ENCODE measurements at places on chromosomes 7 and 10.
A peak's percentile ranks its signal among the peaks of the same experiment; 100 is the strongest.

- DNase-seq = peak; percentile 47
These were observed 30.6 kb downstream of the TLX1 start for GRCh38 chr10:101161494-101162299.

DNA sequence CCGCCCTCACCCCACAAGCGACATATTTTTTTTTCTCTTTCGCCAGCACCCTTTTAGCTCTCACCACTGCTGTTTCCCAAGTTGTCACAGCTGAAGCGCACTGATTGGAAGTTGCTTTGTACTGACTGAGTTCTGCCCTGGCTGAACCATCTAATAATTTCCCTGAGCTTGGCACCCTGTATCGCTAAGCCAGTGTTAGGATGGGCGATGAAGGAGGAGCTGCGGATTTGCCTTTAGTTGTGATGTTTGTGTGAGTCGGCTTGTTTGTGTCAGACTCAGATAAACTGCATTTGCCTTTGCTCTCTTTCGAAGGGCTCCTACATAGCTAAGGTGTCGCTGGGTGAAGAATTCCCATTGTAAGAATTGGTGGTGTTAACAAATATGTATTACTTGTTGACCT lies 1.3 kb upstream of the ATXN7L1 start:
- no peak for DNase-seq

DNA sequence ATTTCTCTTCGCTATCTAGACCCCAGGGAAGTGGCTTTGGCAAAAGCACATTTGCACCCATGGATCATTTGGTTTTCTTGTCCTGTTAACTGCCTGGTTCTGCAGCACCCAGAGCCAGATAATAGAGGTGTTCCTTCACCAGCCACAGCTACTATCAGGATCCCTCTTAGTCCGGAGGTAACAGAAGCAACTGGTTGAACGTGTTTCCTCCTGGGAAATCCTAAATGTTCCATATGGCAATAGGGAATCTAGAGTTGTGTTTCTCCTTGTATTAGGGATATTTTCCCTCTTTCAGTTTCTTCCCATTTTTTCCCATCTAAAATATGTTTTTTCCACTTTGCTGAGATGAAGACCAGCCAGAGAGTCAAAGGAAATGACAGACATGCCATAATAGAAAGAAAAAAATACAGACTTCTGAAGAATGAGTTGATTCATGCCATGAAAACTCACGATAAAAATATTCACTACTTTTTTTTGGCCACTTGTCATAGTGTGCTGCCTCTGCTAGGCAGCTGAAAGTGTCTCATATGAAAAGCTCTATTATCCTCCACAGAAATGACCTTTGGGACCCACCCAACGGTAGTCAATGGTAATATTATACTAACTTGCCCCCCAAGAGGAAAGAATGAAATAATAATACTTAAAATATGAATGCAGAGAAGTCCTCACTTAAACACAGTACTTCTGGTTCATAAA lies 472.8 kb downstream of the KCNMA1 start:
- DNase-seq = no peak

- DNase-seq = no peak
These were observed 20.3 kb upstream of the GNA12 start for GRCh38 chr7:2864204-2864985.

DNA sequence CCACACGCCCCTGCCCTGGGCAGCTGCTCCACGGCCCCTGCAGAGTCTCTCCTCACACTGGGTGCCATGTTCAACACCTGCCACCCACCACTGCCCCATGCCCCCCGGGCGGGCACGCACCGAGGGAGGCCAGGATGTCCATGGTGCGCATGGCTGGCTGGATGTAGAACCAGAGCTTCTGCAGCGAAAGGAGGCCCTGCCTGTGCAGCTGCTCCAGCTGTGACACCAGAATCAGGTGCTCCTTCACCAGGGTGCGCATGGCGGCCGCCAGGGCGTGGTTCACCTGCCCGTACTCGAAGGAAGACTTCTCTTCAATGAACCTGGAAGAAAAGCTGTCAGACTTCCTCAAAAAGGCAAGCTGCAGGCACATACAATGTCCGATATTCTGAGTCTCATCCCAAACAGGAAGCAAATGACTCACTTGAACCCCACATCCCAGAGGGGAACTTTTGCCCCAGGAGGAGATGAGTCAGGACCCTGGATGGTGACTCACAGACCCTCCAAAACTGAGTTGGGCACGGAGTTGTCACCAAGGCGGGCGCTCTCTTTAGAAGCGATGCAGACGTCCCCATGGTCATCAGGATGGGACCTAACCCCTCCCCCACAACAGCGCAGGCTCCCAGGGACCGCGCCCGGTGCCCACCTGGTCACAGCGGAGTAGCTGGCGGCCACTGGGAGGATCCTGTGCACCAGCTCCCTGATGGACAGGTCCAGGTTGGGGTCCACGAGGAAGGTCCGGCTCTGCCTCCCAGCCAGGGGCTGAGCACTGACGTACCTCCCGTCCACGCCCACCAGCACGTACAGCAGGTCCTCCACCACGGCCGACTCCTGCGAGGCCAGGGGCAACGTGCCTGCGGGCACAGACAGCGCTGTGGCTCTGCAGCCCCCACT lies 15.5 kb downstream of the TUBGCP2 start:
- DNase-seq = no peak

DNA sequence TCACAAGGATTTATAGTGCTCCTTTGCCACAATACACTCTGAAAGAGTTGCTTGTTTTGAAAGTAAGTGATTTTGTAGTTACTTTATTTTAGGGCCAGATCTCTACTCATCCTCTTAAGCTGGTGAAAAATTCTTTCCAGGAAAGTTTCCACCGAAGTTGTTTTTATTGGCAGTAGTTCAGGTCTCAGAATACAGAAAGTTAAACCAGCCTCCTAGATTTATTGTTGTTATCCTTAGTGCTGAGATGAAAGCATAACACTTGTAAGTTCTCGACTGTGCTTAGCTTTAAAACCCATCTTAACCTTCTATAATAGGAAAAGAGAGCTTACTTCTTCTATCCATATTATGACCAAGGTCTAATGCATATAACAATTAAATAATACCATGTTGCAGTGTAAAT lies 5.5 kb downstream of the AP3M1 start:
- no peak for DNase-seq

DNA sequence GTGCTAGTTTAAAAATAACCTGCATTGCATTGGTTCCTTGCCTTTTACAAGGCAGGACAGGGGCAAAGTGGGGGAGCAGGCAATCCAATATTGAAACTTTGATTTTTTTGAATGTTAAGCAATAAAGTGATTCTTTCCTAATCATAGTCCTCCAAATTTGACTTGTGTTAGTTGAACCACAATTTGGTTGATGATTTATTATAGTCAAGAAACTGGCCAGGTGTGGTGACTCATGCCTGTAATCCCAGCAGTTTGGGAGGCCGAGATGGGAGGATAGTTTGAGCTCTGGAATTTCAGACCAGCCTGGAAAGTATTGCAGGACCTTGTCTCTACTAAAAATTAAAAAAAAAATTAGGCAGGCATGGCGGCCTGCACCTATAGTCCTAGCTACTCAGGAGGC lies 27.9 kb upstream of the ABLIM1 start:
- no peak for DNase-seq

- DNase-seq = no peak
These were observed 212.9 kb downstream of the TCF7L2 start for GRCh38 chr10:113162960-113163359.

GRCh38 chr10:134247-135131 lies 766 bp upstream of the ZMYND11 start:
- DNase-seq = no peak

- no peak for DNase-seq
These were observed 13.4 kb downstream of the IMPDH1 start for GRCh38 chr7:128396357-128396756.

DNA sequence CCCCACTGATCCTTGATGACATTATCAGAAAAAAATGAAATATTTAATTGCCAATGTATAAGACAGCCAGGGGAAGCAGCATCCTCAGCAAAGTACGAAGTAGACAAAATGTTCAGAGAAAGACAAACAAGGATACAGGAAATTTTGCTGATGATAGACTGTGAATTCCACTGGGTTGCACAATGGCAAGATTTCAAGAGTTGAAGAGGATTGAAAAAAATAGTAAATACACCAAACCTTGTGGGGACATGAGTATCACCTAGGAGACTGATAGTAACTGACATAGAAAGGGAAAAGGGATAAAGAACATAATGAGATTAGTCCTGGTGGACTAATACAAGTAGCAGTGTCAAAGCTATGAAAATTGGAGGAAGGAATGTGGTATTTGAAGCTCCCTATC lies 16.5 kb downstream of the CNOT4 start:
- DNase-seq = no peak

- no peak for DNase-seq
These were observed 279.4 kb upstream of the HABP2 start for GRCh38 chr10:113273181-113274163.

DNA sequence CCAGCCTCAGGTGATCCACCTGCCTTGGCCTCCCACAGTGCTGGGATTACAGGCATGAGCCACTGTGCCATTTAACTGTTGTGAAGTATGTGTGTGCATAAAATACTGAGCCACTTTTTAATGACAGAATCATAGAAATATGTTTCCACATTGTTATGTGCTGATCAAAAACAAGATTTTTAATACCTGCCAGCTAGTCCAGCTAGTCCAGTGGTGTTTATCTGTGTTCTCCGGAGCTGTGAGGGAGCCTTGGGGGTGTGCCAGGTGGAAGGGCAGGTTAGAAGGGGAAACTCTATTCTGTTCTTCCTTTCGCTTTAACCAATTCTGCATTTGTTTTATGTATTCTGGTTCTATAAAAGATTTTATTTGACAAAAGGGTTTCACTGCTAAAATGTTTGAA lies 7.0 kb downstream of the FAM221A start:
- no peak for DNase-seq

DNA sequence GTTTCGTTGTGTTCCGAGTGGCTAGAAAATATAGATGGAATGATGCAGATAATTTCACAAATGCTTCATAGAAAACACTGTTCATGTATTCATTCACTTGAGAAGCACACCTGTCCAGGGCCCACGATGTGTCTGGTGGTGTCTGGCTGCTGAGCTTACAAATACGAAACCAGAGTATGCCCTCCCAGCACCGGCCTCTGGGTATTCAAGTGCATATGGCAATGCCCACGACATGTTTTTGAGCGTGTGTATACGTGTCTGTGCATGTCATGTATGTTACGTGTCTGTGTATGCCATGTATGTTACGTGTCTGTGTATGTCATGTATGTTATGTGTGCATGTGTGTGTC lies 37.9 kb downstream of the IL2RA start:
- DNase-seq = no peak

- no peak for DNase-seq
These were observed 54.3 kb upstream of the IGFBP3 start for GRCh38 chr7:45975367-45975766.

GRCh38 chr7:41383596-41383995 lies 319.3 kb downstream of the INHBA start:
- no peak for DNase-seq

DNA sequence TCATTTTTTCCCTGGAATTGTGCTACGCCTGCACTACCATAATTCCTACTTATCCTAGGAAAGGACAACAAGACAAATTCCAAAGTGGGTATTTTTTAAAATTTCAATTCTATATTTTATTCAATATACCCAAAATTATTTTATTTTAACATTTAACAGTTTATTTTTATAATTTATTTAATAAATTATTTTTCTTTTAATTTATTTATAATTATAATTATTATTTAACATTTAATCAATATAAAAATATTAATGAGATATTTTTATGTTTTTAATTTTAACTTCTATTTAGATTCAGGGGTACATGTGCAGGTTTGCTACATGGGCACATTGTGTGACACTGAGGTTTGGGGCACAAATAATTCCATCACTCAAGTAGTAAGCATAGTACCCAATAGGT lies 65.6 kb upstream of the VSTM2A start:
- DNase-seq = no peak

- no peak for DNase-seq
These were observed 39.6 kb downstream of the TET1 start for GRCh38 chr10:68599771-68600040.

- no peak for DNase-seq
These were observed 28.2 kb downstream of the PFKP start for GRCh38 chr10:3095373-3096139.

GRCh38 chr10:34528320-34528719 lies 286.8 kb downstream of the PARD3 start:
- no peak for DNase-seq

GRCh38 chr7:69962186-69963065 lies 364.2 kb downstream of the AUTS2 start:
- DNase-seq = no peak

DNA sequence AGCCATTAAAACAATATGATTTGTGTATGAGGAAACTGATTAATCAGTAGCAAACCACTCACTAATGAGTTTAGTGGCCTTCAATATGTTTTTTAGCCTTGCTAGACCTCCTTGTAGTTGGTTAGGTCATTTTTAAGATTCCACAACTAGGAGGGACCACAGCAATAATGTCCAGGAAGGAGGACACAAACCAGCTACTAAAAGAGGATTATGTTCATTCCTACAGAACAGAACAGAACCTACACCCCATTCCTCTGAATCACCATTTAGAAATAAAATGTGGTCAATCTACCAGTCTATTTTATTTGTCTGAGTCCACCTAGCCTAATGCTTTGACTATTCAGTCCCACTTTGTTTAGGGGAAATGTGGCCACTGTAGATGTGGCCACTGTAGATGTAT lies 226.3 kb downstream of the GLI3 start:
- DNase-seq = no peak

GRCh38 chr10:69801434-69802315 lies at the start of gene COL13A1:
Gene COL13A1 (plus strand): TSS chr10:69801906. CDS start chr10:69802424, 518 bp downstream.
- DNase-seq = no peak

DNA sequence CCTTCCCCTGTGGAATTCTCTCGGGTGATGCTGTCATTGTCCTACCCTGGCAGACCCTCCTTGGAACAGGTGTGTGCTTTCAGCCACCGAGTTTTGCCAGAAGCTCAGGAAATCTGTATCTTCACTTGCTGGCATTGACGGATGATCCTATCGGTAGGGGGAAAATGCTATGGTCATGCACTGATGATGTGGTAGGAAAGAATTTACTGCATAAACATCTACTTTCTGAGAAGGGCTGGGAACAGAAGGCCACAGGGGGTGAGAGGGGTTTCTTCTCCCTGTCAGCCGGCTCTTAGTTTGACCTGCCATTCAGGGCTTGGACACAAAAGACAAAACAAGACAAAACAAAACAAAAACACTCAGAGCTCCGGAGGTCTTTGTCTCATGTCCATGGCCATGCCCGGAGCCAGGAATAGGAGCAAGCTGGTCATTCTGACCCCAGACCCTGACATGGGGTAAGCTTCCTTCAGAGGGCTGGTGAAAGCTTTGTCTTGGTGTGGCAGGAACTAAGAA lies 43.6 kb upstream of the CARD11 start:
- DNase-seq = no peak

DNA sequence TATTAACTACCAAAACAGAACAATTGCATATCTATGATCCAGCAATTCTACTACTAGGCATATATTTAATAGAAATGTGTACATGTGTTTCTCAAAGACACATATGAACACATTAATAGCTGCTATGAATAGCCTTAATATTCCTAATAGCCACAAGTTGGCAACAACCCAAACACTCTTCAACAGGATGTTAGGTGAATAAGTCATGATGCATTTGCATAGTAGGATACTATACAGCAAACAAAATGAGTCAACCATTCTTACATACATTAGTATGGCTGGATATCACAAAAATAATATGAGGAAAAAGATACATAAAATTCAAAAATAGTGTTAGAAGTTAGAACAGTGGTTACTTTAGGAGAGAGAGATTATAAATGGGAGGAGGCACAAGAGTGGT lies 26.8 kb upstream of the ZNF746 start:
- DNase-seq = no peak
